ENCODE measurements at places on chromosomes 16 and 17.

GRCh38 chr17:11318207-11318606 lies 77.2 kb downstream of the SHISA6 start:
- H3K27me3 ChIP-seq, result no peaks in the 10 kb centered on the region
- H3K4me3 ChIP-seq, result no peak overlapping the region
- H3K27ac ChIP-seq, result no peak overlapping the region
- DNase-seq, result peak; percentile 46
- no peaks in the 10 kb centered on the region for H3K36me3 ChIP-seq

- no peaks in the 10 kb centered on the region for H3K27me3 ChIP-seq
- H3K27ac ChIP-seq, result no peak overlapping the region
- H3K36me3 ChIP-seq, result no peaks in the 10 kb centered on the region
Measured at GRCh38 chr16:12881740-12882139, 19.7 kb upstream of the SHISA9 start.

DNA sequence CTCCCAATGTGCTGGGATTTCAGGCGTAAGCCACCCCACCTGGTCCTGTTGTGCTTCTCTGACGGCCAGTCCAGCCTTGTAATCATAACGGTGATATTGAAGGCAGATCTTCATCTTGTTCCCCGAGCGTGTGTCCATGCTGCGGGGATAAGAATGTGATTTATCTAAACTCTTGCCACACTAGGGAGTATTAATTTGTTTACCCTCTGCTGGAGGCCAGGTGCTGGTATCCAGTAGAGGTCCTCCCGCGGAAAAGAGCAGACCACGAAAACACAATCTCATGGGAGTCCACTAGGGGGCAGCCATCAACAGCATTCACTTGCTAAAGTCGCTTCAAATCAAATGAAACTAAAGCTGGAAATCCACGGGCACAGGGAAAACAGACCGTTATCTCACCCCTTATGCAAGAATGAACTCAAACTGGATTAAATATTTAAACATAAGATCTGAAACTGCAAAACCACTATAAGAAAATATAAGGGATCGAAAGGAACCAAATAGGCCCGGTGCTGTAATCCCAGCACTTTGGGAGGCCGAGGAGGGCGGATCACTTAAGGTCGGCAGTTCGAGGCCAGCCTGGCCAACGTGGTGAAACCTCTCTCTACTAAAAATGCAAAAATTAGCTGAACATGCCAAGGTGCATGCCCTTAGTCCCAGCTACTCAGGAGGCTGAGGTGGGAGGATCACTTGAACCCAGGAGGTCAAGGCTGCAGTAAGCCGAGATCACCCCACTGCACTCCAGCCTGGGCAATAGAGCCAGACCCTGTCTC lies 22.3 kb upstream of the RBBP6 start:
- H3K4me1 ChIP-seq, result no peaks in the 10 kb centered on the region
- H3K27me3 ChIP-seq, result no peaks in the 10 kb centered on the region
- no peak for DNase-seq
- no peak overlapping the region for H3K4me3 ChIP-seq

GRCh38 chr17:58710948-58711552 lies 18.6 kb downstream of the RAD51C start:
- no peak overlapping the region for H3K4me3 ChIP-seq
- H3K27me3 ChIP-seq, result no peaks in the 10 kb centered on the region
- no peaks in the 10 kb centered on the region for H3K4me1 ChIP-seq
- peaks cover 10% of the 10 kb centered on the region for H3K36me3 ChIP-seq
- H3K27ac ChIP-seq, result no peak overlapping the region

GRCh38 chr17:17096438-17097178 lies 54.4 kb downstream of the MPRIP start:
- no peak for DNase-seq
- no peak overlapping the region for H3K4me3 ChIP-seq
- H3K27ac ChIP-seq, result peak overlapping the region; percentile 82
- H3K4me1 ChIP-seq, result peaks cover 77% of the 10 kb centered on the region
- H3K36me3 ChIP-seq, result no peaks in the 10 kb centered on the region

DNA sequence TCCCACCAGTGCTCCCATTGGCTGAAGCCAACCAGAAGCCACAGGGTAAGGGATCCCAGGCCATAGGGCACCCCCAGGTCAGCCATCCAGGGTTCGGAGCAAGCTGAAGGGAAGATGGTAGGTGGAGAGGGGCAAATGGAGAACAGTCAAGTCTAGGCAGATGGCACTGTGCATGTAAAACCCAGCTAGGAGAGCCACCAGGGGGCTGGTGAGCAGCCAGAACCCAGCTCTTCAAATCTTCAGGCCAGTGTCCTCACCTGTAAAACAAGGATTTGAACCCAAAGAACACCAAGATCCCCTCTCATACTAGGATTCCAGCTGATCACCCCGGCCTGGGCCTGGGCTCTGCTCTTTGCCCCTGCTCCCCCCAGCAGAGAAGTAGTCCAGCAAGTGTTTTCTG lies 43.5 kb downstream of the GINS3 start:
- H3K27me3 ChIP-seq, result no peaks in the 10 kb centered on the region
- DNase-seq, result no peak
- no peak overlapping the region for H3K4me3 ChIP-seq
- no peak overlapping the region for H3K27ac ChIP-seq
- no peaks in the 10 kb centered on the region for H3K36me3 ChIP-seq

GRCh38 chr16:69941251-69942098 lies 9.7 kb upstream of the CLEC18A start:
- peak overlapping the region; percentile 39 for H3K27ac ChIP-seq
- H3K36me3 ChIP-seq, result no peaks in the 10 kb centered on the region
- H3K4me1 ChIP-seq, result peaks cover 9% of the 10 kb centered on the region
- H3K4me3 ChIP-seq, result no peak overlapping the region

- no peak for DNase-seq
- H3K27me3 ChIP-seq, result no peaks in the 10 kb centered on the region
- H3K4me1 ChIP-seq, result peaks cover 46% of the 10 kb centered on the region
- no peak overlapping the region for H3K27ac ChIP-seq
- H3K4me3 ChIP-seq, result no peak overlapping the region
Measured at GRCh38 chr16:57998486-57998885, 2.0 kb downstream of the ZNF319 start.

DNA sequence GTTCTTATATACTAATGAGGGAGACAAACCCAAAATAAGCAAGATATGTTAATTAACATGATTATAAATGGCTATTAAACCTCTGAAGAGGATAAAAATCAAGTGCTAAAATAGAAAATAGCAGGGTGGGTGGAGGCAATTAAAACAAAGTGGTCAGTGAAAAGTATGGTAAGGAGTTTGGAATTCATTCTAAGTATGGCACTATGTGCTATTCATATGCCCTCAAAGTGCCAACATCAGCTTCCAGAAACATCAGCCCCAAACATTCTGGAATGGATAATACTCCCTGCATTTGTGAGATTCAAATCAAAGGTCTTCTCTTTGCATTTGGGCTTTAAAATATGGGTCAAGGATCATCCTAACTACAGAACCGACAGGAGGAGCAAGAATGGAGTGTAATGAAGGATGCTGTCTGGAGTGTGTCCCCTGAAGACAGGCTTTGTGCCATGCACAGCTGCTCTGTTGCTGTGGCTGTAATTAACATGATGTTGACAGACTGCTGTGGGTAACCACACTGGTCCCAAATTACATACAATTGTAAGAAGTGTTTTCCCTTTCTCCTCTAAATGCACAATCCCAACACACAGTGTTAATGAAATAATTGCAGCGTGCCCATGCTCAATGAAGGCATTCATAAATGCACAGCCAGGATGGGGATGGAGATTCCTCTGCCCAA lies 93.1 kb downstream of the VAT1L start:
- no peak for DNase-seq
- no peak overlapping the region for H3K4me3 ChIP-seq
- no peak overlapping the region for H3K27ac ChIP-seq

GRCh38 chr17:45290269-45290765 lies 26.5 kb downstream of the MAP3K14 start:
- H3K27me3 ChIP-seq, result no peaks in the 10 kb centered on the region
- peaks cover 80% of the 10 kb centered on the region for H3K4me1 ChIP-seq
- peak overlapping the region; percentile 40 for H3K27ac ChIP-seq
- DNase-seq, result no peak
- H3K4me3 ChIP-seq, result no peak overlapping the region
